Right cardiac atrium (tissue), 5 donors: ENCODE measurements at places on chromosomes 1 and 21. TPM values are rescaled to one million over a fixed set of nuclear protein-coding genes. Genes with fewer than 3 reads are reported as not detected.

- DNase-seq, result no peak
Observed at GRCh38 chr1:189628857-189629256, 848.8 kb downstream of the BRINP3 start.

DNA sequence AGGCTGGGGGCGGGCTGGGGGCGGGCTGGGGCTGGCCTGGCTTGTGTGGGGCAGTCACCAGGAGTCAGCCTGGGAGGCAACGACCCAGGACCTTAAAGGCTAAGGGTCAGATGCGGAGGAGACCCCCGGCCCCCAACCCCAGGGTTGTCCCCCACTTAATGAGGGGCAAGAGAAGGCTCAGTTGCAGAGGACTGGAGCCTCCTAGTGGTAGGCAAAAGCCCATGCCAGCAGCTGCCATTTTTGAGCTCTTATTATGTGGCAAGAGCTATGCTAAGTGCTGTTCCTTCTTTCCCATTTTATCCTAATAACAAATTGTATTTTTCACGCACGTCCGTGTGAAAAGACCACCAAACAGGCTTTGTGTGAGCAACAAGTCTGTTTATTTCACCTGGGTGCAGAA is 8.0 kb downstream of the KIAA1614 start:
- no peak for DNase-seq

DNA sequence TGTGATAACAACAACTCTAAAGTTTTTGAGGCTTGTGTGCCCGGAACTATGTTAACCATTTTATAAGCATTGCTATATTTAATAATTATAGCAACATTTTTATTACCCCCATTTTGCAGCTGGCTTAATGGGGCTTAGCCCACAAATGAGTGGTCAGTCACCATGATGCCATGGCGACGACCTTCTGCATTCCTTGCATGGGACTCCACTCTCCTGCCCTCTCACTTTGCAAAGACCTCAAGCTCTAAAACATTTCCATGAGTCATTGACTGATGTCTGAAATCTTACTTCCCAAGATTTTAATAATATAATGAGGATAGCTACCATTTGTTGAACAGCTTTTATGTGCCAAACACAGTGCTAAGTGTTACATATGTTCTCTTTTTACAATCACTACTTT is 15.4 kb downstream of the NGF start:
- no peak for DNase-seq

Gene WNT9A
- 1.8 TPM for total RNA-seq

Gene COL11A1
- not detected for total RNA-seq
